Upper lobe of right lung (tissue), 1 donor: ENCODE measurements at places on chromosomes 5 and 9. TPM values are rescaled to one million over a fixed set of nuclear protein-coding genes. Genes with fewer than 3 reads are reported as not detected.

Gene IGFBPL1
- total RNA-seq, result 0.87 TPM

Gene NR2F1-AS1
- total RNA-seq, result 16.2 TPM

Gene SAXO1
- total RNA-seq, result 0.12 TPM

- peaks cover 9% of the 10 kb centered on the region for H3K4me1 ChIP-seq
- DNase-seq, result no peak
- no peak overlapping the region for H3K27ac ChIP-seq
- no peak overlapping the region for H3K4me3 ChIP-seq
Observed at GRCh38 chr9:133516961-133517350, 7.8 kb downstream of the MYMK start.

- H3K4me1 ChIP-seq, result no peaks in the 10 kb centered on the region
- H3K36me3 ChIP-seq, result no peaks in the 10 kb centered on the region
- no peak overlapping the region for H3K4me3 ChIP-seq
- no peak for DNase-seq
- no peaks in the 10 kb centered on the region for H3K27me3 ChIP-seq
- no peak overlapping the region for H3K27ac ChIP-seq
Observed at GRCh38 chr5:15807871-15808270, 307.9 kb downstream of the FBXL7 start.

DNA sequence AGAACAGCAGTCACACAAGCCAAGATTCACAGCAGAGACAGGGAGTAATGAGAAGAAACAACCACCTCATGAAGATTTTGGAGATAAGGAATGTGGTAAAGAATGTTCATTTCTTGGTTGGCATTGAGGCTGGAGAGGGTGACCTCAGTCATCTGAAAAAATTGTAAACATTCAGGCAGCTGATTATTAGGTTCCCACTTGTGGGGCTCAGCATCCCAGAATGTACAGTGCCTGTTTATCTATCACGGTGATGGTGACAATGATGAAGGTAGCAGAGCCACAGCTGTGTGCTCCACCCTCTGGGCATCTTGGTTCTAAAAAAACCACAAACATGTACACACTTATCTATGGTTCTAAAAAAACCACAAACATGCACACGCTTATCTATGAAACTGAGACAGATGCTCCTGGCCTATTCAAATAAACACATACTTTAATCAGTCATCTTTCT lies 143.9 kb upstream of the MOCS2 start:
- DNase-seq, result no peak
- no peaks in the 10 kb centered on the region for H3K4me1 ChIP-seq
- H3K4me3 ChIP-seq, result no peak overlapping the region
- H3K36me3 ChIP-seq, result no peaks in the 10 kb centered on the region

DNA sequence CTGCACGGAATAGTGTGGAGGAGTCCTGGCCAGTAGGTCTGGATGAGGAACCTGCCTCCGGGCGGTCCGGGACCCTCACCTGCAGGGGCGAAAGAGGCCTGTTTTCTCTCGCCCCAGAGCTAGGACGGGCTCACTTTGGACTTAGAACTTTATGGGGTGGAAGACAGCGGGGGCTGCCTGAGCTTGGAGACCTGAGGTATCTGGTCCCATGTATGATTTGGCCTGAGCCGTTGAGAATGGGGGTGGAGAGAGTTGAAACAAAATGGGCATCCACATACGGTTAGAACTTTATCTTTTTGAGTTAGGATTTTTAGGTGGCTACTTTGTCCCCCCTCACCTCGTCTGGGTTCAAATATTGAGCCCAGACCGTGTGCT lies 681 bp upstream of the ETF1 start:
- H3K4me3 ChIP-seq, result peak overlapping the region; percentile 99
- peaks cover 6% of the 10 kb centered on the region for H3K36me3 ChIP-seq
- peak overlapping the region; percentile 98 for H3K27ac ChIP-seq
- DNase-seq, result no peak

- DNase-seq, result no peak
- H3K27me3 ChIP-seq, result no peaks in the 10 kb centered on the region
- no peak overlapping the region for H3K27ac ChIP-seq
Observed at GRCh38 chr9:98020476-98021145, 35.9 kb upstream of the NANS start.

DNA sequence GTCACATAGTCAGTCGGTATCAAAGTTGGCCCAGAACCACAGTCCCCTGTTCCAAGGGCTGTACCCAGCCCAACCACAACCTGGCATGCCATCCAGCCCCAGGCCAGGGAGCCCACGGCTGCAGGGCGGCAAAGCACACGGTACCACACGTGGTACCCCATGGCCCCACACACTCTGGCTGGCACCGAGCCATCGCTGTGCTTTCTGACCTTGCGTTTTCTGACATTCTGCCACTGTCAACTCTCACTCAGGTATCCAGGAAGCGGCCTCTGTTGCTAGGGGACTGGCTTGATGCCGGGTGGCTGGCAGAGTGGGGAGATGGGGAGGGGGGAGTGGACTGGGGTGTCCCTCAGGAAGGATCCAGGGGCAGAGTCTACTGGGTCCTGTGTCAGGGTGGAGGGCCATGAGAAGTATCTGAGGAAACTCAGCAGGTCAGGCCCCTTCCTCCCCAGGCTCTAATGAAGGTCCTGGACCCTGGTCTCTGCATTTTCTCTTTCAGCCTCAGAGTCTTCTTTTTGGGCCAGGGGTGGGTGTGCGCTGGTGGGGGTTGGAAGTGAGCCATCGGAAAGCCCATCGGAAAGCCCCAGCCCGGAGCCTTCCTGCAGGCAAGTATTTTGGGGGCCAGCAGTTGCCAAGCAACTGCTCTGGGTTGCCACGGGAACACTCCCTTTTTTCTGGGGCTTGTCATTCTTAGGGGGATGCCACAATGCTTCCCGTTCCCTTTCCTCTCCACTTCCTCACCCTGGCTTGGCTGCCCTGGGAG lies 21.0 kb upstream of the RALGDS start:
- peak overlapping the region; percentile 0 for H3K27ac ChIP-seq
- H3K36me3 ChIP-seq, result no peaks in the 10 kb centered on the region
- H3K4me1 ChIP-seq, result peaks cover 46% of the 10 kb centered on the region
- no peak overlapping the region for H3K4me3 ChIP-seq
- no peaks in the 10 kb centered on the region for H3K27me3 ChIP-seq
- peak; percentile 74 for DNase-seq
